A549 (cell line): ENCODE measurements at places on chromosomes 1 and 21. TPM values are rescaled to one million over a fixed set of nuclear protein-coding genes. Genes with fewer than 3 reads are reported as not detected.
A peak's percentile ranks its signal among the peaks of the same experiment; 100 is the strongest.

The SH2D2A gene
- 1.6 to 1.8 TPM (median 1.8 TPM) in 3 replicates for polyA plus RNA-seq

The CAMK1G gene
- polyA plus RNA-seq, result 0.03 to 0.13 TPM in 2 of 3 replicates, not detected in the other

The KCNQ4 gene
- 0.17 to 0.24 TPM (median 0.22 TPM) in 3 replicates for polyA plus RNA-seq

The INTS3 gene
- polyA plus RNA-seq, result 21.5 to 25.1 TPM (median 23.5 TPM) in 3 replicates

The SH3BGR gene
- polyA plus RNA-seq, result 1.0 to 2.0 TPM (median 1.8 TPM) in 3 replicates

The OLIG1 gene
- polyA plus RNA-seq, result not detected in 3 replicates

The AMPD1 gene
- polyA plus RNA-seq, result not detected in 3 replicates

The CACNA1S gene
- polyA plus RNA-seq, result not detected in 3 replicates

The SMYD3 gene
- polyA plus RNA-seq, result 16.7 to 18.7 TPM (median 18.2 TPM) in 3 replicates

The KIRREL1 gene
- 41.3 to 43.8 TPM (median 41.3 TPM) in 3 replicates for polyA plus RNA-seq

The TCP10L gene
- polyA plus RNA-seq, result 0.30 to 0.62 TPM (median 0.54 TPM) in 3 replicates

The CYP4Z1 gene
- polyA plus RNA-seq, result not detected in 3 replicates

The CHIA gene
- polyA plus RNA-seq, result not detected in 3 replicates

The PROX1 gene
- polyA plus RNA-seq, result 0.01 to 0.03 TPM in 2 of 3 replicates, not detected in the other

GRCh38 chr1:61828805-61829204 is 86.5 kb downstream of the PATJ start:
- DNase-seq, result no peak

GRCh38 chr1:213988507-213989001 is 781 bp downstream of the PROX1 start:
- DNase-seq, result peak; percentile 21

GRCh38 chr21:33966324-33966949 is 50.8 kb upstream of the ATP5PO start:
- DNase-seq, result no peak

GRCh38 chr1:3533067-3534048 is 78.0 kb downstream of the MEGF6 start:
- DNase-seq, result peak; percentile 23

DNA sequence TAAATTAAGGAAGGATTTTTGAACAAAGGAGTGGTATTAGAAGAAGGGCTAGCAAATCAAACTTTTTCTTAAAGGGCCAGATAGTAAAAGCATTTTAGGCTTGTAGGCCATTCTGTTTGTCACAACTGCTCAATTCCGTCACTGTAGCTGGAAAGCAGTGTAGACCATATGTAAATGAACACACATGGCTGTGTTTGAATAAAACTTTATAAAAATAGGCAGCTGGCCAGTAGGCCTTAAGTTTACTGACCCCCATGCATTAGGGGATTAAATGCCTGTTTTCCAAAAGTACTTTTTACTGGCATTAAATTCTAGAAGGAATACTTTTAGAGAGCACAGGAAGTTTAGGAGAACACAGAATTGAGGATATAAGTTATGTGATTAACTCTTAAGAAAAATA is 8.9 kb downstream of the IVNS1ABP start:
- DNase-seq, result no peak

DNA sequence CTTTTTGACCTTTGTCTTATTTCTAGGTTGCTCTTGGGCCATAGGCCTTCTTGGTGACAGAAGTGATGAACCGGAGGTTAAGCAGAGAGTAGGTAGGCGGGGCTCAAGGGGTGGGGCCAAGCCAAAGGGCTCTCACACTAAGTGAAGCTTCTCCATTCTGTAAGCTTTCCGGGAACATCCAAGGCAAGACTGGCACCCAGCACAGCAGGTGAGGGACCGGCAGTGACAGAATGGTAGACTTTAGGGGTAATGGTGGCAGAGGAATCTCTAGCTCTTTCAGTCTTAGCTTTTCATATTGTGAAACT is at the start of gene TNFAIP8L2:
TNFAIP8L2 (plus strand) TSS at position 135 of the 305 bp plus-strand sequence. CDS start 2,049 bp downstream, outside the sequence.
- DNase-seq, result no peak

- peak; percentile 31 for DNase-seq
Observed at GRCh38 chr1:23664837-23665795, 26.5 kb upstream of the RPL11 start.

DNA sequence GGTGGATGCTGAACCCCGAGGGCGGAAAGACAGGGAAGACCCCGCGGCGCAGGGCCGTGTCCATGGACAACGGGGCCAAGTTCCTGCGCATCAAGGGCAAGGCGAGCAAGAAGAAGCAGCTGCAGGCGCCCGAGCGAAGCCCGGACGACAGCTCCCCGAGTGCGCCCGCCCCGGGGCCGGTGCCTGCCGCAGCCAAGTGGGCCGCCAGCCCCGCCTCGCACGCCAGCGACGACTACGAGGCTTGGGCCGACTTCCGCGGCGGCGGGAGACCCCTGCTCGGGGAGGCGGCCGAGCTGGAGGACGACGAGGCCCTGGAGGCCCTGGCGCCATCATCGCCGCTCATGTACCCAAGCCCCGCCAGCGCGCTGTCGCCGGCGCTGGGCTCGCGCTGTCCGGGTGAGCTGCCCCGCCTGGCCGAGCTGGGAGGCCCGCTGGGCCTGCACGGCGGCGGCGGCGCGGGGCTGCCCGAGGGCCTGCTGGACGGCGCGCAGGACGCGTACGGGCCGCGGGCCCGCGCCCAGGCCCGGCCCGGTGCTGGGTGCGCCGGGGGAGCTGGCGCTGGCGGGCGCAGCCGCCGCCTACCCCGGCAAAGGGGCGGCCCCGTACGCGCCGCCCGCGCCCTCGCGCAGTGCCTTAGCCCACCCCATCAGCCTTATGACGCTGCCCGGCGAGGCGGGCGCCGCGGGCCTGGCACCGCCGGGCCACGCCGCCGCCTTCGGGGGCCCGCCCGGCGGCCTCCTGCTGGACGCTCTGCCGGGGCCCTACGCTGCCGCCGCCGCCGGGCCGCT is 20.7 kb downstream of the FOXO6 start:
- DNase-seq, result peak; percentile 69

- no peak for DNase-seq
Observed at GRCh38 chr21:38165466-38166172, 91.2 kb upstream of the KCNJ15 start.

GRCh38 chr1:42735477-42736105 is 4.4 kb downstream of the CLDN19 start:
- no peak for DNase-seq

DNA sequence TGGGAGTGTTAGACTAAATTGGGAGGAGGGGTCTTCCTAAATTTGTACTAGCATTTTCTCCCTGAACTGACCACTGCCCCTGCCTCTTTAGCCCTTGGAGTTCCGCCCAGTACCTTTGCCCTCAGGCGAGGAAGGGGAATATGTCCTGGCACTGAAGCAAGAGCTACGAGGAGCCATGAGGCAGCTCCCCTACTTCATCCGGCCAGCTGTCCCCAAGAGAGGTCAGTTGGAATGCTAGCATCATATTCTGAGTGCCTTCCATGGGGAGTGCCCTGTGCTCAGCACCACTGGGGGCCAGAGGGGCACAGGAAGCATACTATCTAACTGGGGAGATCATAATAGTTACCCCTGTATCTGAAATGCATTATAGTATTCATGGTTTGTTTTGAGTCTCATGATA is 10.7 kb downstream of the POLR3GL start:
- no peak for DNase-seq

GRCh38 chr21:33985117-33986050 is 69.8 kb upstream of the ATP5PO start:
- no peak for DNase-seq

DNA sequence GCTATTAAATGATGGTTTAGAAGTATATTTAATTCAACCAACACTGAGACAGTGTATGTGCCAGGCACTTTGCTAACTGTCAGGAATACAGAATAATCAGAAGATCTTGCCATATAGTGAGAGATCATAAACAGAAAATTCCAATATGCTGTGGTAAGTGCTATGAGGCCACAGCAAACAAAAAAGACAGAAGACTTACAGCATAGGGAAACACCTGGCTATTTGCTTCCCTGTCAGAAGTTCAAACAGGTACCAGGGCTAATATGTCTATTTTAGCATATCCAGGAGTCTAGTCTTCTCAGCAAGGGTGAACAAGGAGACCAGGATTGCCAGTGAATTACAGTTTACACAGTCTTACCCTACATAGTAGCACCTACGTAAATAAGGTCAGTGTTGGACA is 30.4 kb downstream of the TRIT1 start:
- no peak for DNase-seq

DNA sequence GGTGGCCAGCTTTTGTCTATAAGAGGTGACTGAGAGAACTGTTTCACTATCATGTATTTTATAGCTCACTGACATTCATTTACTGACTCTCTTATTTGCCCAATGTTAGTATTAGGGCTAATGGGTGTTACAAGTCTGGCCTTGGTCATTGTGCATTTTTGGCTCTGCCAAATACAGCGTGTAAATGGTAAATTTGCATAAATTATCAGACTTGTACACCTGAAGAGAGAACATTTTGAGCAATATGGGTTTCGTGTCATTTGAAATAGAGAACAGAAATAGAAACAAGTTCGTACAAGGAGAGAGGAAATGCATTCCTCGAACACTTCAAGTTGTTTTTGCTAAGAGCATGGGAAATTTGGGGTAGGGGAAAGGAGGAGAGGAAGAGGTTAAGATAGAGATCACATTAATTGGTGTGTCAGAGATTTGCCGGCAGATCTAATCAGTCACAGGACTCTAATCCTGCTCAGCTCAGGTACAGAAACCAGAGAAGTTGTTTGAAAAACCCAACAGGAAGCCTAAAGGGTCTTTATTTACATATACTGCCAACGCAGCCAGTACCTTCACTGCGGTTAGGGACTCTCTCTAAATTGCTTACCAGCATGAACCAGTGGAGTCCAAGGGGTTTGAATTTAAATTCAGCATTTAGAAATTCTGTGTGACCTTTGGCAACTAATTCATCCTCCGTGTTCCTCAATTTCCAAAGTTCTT is 261.5 kb downstream of the GPATCH2 start:
- no peak for DNase-seq

- peak; percentile 46 for DNase-seq
Observed at GRCh38 chr1:165637427-165637826, 6.4 kb downstream of the MGST3 start.

DNA sequence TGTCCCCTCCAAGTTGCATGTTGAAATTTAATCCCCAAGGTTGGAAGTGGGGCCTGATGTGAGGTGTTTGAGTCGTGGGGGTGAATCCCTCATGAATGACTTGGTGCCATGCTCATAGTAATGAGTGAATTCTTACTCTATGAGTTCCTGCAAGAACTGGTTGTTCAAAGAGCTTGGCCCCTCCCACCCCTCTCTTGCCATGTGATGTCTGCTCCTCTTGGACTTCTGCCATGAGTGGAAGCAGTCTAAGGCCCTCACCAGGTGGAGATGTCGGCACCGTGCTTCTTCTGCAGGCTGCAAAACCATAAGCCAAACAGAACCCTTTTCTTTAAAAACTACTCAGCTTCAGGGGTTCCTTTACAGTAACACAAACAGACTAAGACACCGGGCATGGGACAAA is 14.3 kb downstream of the G0S2 start:
- no peak for DNase-seq
